ENCODE measurements at places on chromosomes 1 and 21.

GRCh38 chr1:109531826-109532364 lies 7.8 kb upstream of the GPR61 start:
- no peak for DNase-seq

GRCh38 chr1:56578963-56579875 lies at the start of gene PLPP3:
PLPP3 (minus strand) TSS chr1:56579563; CDS start chr1:56579016, 547 bp downstream.
- DNase-seq, result peak; percentile 98

GRCh38 chr1:222627232-222627631 lies 9.3 kb downstream of the MIA3 start:
- DNase-seq, result peak; percentile 17

GRCh38 chr1:27483659-27484058 lies 6.3 kb downstream of the WASF2 start:
- no peak for DNase-seq

GRCh38 chr1:59043796-59044195 lies 253.1 kb upstream of the FGGY start:
- peak; percentile 91 for DNase-seq

GRCh38 chr1:226733876-226734275 lies 5.2 kb downstream of the ITPKB start:
- no peak for DNase-seq

DNA sequence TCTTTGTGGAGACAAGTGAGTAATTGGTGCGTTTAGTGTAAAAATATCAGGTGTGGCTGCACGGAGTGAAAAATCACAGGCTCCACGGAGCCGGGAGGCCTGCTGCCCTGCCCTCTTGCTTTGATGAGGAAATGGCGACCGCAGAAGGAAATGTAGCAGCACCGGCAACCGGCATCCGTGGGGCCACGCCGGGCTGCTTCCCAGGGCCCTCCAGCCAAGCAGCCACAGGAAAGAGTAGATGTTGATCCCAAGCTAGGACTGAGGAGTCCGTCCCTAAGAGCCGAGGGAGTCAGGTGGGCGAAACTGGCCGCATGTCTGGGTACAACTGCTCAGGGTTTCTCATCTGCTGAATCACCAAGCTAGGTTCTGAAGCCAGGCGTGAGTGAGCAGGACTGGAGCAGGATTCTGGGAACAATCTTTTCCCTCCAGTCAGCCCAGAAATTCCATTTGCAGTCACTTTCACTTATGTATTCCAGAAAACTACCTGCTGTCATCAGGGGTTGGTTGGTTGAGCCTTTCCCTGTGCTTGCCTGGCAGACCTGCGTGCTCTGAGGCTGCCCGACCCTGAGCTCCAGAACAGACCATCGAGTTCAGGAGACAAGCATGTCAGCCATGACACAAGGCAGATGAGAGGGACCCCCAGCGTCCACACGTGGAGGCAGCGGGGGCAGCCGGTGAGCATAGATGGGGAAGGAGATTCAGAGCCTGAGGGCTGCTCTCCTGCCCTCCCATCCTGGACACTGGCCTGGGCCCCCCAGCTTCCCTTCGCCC lies 5.8 kb upstream of the ITGB2 start:
- peak; percentile 44 for DNase-seq

GRCh38 chr1:31040038-31040437 lies 25.5 kb downstream of the PUM1 start:
- no peak for DNase-seq

- DNase-seq, result no peak
Measured at GRCh38 chr1:14872762-14873161, 274.3 kb downstream of the KAZN start.

GRCh38 chr1:18761948-18762840 lies 97.3 kb downstream of the TAS1R2 start:
- DNase-seq, result no peak

DNA sequence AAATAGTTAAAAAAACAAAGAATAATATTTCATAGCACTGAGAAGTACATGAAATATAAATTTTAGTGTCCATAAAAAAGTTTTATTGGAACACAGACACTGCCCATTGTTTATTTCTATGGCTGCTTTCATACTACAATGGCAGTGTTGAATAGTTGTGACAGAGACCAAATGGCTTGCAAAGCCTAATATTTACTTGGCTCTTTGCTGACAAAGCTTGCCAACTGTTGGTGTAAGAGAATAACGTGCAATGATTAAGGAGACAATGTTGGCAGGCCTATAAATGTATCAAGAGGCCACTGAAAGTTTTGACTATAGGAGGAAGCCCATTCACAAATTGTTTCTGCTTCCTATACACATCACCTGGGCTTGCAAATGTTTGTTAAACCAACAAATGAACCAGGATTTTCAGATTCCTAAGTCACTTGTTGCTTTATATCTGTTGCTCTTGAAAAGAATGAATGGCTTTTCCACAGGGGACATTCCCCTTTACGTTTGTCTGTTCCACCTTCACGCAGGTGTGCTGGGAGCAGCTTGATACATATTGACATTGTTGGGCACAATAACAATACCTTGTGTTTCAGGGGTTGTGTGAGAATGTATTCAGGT lies 5.5 kb upstream of the ST6GALNAC3 start:
- DNase-seq, result no peak

DNA sequence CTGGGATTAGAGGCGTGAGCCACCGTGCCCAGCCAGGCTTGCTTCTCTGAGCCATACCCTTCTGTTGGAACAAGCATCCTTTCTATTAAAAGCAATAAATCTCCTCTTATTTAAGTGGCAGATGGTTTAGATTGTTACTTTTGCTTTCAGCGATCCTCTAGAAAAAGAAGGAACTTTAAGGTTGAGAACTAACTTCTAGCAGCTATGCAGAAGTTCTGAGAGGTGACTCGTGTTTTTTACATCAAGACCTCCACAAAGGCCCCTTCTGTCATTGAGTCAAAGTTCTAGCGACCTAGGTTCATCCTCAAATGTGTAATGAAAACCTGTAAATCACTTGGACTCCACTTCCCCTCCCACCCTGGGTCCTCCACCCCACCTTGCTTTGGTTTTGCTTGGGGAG lies 30.8 kb downstream of the PLEKHO1 start:
- DNase-seq, result no peak

DNA sequence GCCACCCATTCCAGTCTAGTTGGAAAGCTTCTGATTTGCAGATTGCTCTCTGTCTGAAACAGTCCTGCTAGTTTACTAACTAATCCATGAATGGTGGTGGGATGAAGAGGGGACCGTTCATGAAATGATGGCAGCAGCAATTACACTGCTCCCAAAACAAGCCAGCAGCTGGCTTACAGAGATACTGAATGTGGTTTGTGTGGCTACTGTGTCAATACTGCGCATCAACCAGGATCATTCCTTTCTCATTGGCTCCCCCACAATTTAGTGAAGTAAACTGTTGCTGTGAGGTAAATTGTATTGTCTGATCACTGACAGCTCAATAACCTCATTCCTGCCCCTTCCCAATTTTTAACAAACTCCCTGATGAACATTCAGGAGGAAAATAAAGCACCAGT lies 191.3 kb upstream of the LMO4 start:
- DNase-seq, result no peak

- DNase-seq, result no peak
Measured at GRCh38 chr1:182611787-182612186, 7.6 kb upstream of the RGS16 start.

GRCh38 chr1:222216255-222216754 lies 331.6 kb downstream of the HHIPL2 start:
- no peak for DNase-seq

DNA sequence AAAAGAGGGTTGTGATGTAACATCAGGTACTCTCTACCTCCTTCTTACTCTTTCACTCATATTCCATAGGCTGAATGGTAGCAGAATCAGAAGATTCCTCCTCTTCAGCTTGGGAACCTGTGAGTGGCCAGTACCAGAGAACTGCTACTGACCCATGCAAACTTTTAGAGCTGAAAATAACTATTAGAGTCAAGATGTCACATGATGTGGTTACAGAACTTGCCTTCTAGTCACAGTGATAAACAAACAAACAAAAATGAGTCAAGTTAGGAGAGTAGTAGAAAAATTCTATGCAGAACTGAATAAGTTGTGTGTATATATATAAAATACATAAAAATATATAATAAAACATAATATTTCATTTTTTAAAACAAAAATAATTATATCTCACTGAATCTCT lies 47.6 kb upstream of the RGS1 start:
- no peak for DNase-seq

- DNase-seq, result peak; percentile 100
Measured at GRCh38 chr1:59150577-59151386, 146.1 kb upstream of the FGGY start.

DNA sequence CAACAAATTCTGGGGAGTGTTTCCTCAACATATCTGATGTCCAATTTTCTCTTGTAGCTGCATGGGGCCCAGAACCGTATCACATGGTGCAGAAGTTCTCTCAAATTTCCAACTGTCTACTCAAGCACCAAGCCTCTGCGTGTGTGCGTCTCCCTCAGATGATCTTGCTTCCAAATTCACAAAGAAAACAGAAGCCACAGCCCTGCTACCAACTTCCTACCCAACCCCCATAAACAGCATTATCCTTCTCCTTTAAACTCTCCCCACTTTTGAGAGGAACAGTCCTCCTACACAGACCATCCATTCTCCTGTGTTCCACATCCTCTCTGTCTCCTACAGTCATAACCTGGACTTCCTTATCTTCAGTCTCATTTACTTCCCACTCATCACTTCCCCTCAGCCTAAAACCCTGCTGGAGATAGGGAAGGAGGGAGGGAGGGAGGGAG lies 354.1 kb downstream of the SMYD3 start:
- no peak for DNase-seq

- no peak for DNase-seq
Measured at GRCh38 chr1:211710566-211711314, 35.3 kb upstream of the NEK2 start.

GRCh38 chr1:233738850-233739249 lies 124.9 kb downstream of the KCNK1 start:
- no peak for DNase-seq

DNA sequence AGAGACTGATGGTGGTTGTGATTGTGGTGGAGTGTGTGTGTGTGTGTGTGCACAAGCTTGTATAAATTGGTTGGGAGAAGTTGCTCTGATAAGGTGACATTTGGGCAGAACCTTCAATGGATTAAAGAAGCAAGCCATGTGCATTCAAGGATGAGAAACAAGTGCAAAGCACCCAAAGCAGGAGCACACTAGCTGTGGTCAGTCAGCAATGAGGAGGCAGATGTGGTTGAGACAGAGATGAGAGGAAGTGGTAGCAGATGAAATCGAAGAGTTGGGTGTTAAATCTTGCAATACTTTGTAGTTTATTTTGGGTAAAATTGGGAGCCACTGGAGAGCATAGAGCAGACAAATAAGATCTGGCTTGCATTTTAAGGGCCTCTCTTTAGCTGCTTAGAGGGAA lies 4.4 kb upstream of the PGBD5 start:
- no peak for DNase-seq

DNA sequence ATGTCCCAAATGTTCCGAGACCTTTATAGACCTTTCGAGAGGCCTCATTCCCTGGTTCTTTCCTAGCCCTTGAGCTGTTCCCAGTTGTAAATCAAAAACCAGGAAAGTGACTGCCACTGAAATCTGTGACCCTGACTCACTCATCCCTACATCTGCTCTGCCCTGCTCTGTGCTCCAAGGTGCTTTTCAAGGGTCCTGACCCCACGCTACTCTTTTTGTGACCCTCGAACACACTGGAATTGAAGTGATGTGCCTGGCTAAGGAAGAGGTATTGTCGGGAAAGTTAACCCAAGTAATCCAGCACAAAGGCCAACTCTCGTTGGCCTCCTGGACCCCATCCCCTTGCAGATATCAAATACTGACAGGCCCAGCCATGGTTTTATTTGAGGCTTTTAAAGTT lies 244.4 kb downstream of the HHAT start:
- DNase-seq, result no peak

DNA sequence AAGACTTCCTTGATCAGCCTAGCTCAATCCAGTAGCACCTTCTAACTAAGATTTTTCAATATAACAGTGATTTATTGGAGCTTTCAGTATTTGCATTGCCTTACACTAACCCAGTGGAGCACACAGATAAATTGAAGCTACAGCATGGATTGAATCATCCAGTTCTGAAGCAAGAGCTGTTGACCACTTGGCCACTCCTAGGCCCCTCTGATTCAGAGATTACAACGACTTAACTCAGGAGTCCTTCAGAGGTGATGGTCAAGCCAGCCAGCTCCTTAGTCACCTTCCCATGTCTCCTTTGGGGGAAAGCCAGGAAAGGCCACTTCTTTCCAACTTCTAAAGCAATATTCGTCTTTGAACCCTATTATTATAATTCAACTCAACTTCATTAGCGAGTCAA lies 151.8 kb downstream of the TENT5C start:
- peak; percentile 25 for DNase-seq

DNA sequence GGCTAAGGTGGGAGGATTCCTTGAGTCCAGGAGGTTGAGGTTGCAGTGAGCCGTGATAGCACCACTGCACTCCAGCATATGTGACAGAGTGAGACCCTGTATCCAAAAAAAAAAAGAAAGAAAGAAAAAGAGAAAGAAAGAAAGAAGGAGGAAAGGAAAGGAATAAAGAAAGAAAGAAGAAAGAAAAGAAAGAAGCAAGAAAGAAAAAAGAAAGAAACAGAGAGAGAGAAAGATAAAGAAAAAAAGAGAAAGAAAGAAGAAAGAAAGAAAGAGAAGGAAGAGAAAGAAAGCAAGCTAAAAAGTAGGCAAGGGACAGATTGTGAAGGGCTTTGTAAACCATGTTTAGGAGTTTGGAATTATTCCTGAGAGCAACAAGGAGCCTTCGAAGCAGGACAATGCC lies 80.1 kb downstream of the MAB21L3 start:
- no peak for DNase-seq

DNA sequence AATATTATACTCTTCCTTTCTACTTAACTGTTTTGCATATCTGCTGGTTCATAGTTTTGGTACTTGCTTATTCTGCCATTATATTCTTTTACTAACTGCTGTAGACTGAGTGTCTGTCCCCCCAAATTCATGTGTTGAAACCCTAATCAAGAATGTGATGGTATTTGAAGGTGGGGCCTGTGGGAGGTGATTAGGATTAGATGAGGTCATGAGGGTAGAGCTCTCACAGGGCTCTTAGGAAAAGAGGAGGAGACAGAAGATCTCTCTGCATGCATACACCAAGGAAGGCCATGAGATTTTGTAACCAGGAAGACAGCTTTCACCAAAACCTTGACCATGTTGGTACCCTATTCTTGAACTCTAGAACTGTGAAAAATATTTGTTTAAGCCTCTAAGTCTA lies 354.1 kb upstream of the B3GALT2 start:
- DNase-seq, result no peak

DNA sequence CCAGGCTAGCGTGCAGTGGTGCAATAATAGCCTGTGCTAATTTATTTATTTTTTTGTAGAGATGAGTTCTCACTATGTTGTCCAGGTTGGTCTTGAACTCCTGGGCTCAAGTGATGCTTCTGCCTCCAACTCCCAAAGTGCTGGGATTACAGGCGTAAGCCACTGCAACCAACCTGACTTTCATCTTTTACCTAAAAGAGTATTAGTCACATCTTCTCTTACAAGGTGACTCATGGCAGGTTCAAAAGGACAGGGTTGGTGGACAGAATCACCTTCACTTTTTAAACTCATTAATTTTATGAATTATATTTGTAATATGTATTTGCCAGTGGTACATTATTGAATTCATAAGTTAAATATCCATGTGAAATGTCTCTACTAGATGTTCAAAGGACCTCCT lies 18.1 kb downstream of the JAM2 start:
- no peak for DNase-seq
